HT-29 (cell line): ENCODE measurements at places on chromosomes 2 and 18. TPM values are rescaled to one million over a fixed set of nuclear protein-coding genes. Genes with fewer than 3 reads are reported as not detected.

TTL gene
- total RNA-seq, result 9.4 and 10.4 TPM in 2 replicates

MYO1B gene
- total RNA-seq, result 2.0 and 2.5 TPM in 2 replicates

DNA sequence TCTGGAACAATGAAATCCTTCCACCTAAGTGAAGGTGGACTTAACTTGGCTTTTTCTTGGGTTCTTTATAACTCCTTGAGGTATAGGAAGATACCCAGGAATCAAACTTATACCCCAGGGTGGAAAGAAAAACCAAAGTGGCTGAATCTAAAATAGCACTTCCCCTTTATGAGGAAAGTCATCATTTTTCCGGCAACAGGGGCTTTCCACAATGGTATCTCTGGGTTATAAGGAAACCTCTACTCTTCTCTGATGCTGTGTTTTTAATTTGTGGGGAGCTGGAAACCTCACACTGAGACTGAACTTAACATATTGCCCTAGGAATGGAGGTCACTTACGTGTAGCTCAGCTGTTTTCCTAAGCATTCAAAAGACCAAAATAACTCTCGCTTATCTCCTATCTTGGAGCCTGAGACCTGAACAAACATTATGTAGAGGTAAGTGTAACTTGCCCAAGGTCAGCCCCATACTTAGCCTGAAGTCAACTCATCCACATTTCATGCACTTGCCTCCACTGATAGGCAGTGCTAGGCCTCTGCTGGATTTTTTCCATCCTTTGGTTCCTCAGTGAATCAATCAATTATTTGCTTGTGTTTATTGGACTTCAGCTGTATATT lies 117.9 kb downstream of the SETBP1 start:
- no peak for DNase-seq

- no peak for DNase-seq
Observed at GRCh38 chr18:32958746-32959145, 185.9 kb upstream of the KLHL14 start.

GRCh38 chr2:44894058-44894457 lies 47.4 kb upstream of the SIX3 start:
- DNase-seq, result no peak

GRCh38 chr2:134087371-134087921 lies 166.4 kb upstream of the MGAT5 start:
- peak; percentile 5 for DNase-seq

DNA sequence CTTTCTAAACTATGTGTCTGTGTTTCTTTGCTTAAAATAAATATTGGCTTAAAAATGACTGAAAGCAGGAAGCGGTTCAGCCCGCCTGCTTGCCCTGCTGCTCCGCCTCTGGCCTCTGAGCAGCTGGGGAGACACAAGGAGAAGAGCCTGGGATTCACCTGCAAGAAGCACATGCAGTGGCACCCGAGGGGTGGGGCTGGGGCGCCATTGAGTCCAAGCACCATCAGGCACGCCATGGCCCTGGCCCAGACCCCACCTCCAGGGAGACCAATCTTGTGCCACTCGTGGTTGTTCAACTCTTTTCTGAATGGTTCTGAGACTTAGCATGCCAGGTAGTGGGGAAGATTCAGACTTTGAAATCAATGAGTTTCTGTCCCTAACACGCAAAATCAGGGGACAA lies 495.5 kb upstream of the MYT1L start:
- DNase-seq, result no peak

DNA sequence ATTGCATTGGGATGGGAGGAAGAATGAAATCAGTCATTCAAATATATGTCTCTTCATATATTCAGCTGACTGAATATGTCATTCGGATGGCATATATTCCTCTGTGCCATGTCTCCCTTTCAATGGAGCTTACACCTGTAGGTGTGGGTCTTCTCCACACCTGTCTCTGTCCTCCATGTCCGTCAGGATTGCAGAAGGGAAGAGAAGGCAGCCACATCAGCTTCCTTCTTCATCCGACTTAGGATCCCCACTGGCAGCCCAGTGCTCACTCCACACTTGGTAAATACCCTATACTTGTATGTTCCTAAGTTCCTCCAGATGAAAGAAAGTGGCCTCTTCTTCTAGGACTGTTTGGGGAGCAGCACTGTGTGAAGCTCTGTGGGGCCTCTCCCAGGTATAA lies 250.1 kb downstream of the BCL2 start:
- DNase-seq, result no peak
